Endodermal cell (in vitro differentiated cells): ENCODE measurements at places on chromosomes 2 and 18. TPM values are rescaled to one million over a fixed set of nuclear protein-coding genes. Genes with fewer than 3 reads are reported as not detected.

DNA sequence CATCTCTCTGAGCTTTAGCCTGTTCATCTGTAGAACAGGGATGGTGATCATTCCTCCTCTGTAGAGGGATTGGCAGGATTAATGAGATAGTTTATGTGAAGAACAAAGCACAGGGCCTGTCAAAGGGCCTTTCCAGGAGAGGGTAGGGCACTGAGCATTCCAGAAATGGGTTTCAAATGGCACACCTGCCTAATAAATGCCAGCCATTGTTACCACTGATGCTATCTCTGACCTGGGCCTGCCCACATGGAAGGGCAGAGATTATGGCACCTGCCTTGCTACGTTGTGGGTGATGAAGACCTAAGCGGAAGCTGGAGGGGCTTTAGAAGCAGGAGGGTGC is 31.0 kb upstream of the GMPPA start:
- no peaks in the 10 kb centered on the region for H3K36me3 ChIP-seq
- no peaks in the 10 kb centered on the region for H3K27me3 ChIP-seq
- no peak overlapping the region for H3K4me3 ChIP-seq
- H3K27ac ChIP-seq = no peak overlapping the region

DNA sequence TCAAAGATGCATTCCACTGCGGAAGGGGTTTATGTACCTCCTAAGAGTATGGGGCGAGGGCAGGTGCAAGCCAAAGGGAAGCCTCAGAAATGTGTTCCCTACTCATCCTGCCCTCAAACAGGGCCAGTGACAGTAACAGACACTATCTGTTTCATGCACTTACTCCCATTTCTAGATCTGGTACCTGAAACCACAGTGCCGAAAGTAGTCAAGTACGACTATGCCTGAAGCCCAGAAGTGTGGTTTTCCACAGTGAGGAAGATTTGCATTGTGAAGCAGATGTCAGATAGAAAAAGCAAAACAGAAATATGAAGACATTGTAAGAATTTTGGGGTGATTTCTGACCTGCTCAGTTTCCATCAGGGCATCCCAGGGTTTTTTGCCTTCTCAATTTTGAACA is 748.7 kb downstream of the RNF144A start:
- no peaks in the 10 kb centered on the region for H3K36me3 ChIP-seq
- no peak for DNase-seq
- no peaks in the 10 kb centered on the region for H3K27me3 ChIP-seq
- no peak overlapping the region for H3K4me3 ChIP-seq

The HRH4 gene
- total RNA-seq = not detected in 2 replicates

DNA sequence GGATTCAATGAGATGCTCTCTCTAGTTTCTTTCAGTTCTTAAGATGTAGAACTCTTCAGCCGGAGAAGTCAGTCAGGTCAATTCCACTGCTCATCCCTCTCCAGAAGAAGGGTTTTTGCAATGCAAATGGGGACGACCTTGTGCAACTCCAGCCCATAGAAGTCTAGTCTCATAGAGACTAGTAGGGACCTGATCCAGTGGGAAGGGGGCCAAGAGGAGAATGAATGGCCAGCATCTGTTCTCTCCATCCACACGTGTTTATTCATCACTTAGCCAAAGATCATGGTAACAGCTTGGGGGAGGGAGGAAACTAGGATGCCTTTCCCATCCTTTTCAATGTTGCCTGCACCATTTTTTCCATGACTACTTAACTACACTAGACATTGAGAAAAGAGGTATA is 120.2 kb downstream of the LAMA3 start:
- no peak for DNase-seq
- no peaks in the 10 kb centered on the region for H3K36me3 ChIP-seq
- H3K27ac ChIP-seq = no peak overlapping the region
- H3K27me3 ChIP-seq = no peaks in the 10 kb centered on the region

The QPCT gene
- total RNA-seq = 15.9 and 16.1 TPM in 2 replicates

GRCh38 chr2:71577209-71577608 is 123.8 kb downstream of the DYSF start:
- no peaks in the 10 kb centered on the region for H3K4me1 ChIP-seq
- no peak for DNase-seq
- H3K27me3 ChIP-seq = no peaks in the 10 kb centered on the region
- no peak overlapping the region for H3K4me3 ChIP-seq
- no peak overlapping the region for H3K27ac ChIP-seq
